Amygdala (tissue), 56 donors: ENCODE measurements at places on chromosomes 3 and 15.

- no peak for DNase-seq
Observed at GRCh38 chr3:63479661-63480035, 172.8 kb upstream of the SNTN start.

- no peak for DNase-seq
Observed at GRCh38 chr15:99777144-99777543, 43.9 kb upstream of the LYSMD4 start.

DNA sequence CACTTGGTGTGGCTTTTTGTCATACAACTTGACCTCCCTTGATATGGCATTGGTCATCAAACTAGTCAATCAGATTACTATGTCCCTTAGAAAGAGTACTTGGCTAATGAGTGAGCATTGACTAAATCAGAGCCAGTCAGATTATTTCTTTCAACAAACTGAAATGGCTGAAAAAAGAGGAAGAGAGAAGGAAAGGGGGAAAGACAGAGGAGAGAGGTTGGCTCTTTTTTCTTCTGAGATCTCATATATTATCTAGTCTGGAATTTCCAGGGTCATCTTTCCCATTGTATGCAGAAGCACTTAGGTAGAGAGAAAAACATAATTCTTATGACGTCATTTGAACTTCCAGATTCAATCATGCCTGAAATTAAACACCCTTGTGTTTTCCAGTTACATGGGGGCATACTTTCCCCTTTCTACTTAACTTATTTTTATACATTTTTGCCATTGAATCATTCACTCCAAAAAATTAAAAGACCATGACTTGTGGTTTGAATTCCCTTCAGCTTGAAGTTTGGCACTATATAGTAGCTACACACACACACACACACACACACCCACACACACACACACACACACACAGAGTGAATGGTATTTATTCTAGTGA lies 387.8 kb downstream of the LSAMP start:
- DNase-seq: no peak

GRCh38 chr3:136753326-136753939 lies 1.3 kb upstream of the STAG1 start:
- no peak for DNase-seq

DNA sequence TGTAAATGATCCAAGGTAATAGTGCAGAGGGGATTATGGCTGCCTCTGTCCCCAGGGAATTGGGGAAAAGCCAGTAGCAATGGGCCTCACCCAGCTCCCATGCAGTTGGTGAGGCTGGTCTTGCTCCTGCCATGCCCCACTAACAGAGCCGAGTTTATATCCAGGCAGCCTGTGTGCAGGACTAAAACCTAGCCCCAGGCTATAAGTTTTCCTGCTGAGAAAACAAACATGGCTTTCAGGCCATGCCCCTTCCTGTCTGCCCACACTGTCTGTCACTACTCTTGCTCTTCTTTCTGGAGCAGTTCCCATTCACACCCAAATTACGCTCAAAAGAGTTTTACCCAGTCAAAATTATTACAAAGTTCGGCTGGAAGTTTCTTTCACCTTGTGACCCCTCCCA lies 73.5 kb upstream of the SPATA16 start:
- no peak for DNase-seq

GRCh38 chr3:32544894-32545293 lies 25.8 kb downstream of the DYNC1LI1 start:
- no peak for DNase-seq

- no peak for DNase-seq
Observed at GRCh38 chr3:123404391-123404790, 44.5 kb downstream of the ADCY5 start.

- DNase-seq: no peak
Observed at GRCh38 chr3:15055019-15055557, 10.0 kb downstream of the MRPS25 start.

- DNase-seq: peak; percentile 26
Observed at GRCh38 chr3:40780925-40781406, 256.2 kb downstream of the ZNF621 start.

DNA sequence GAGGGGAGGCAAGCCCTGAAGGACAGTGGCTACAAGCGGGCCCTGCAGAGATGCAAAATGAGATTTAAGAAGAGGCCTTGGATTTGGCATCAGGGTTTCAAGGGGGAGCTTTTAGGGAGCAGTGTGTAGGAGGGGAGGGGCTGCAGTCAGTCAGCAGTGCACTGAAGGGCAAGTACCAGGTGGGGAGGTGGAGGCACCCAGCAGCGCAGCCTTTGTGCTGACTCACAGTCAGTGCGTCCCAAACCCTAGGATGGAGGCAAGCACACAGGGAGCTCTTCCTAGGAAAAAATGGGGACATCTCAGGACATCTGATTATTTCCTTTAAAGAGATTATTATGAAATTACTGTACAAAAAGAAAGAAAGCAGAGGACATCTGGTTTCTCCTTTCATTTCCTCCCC lies 80.0 kb downstream of the AAGAB start:
- DNase-seq: no peak

- DNase-seq: peak; percentile 74
Observed at GRCh38 chr3:44584646-44585501, at the start of gene ZNF660. ZNF660 (plus strand) TSS chr3:44584964; CDS start chr3:44594194, 9,230 bp downstream.

- DNase-seq: peak; percentile 4
Observed at GRCh38 chr3:168248383-168249204, 152.9 kb upstream of the GOLIM4 start.

DNA sequence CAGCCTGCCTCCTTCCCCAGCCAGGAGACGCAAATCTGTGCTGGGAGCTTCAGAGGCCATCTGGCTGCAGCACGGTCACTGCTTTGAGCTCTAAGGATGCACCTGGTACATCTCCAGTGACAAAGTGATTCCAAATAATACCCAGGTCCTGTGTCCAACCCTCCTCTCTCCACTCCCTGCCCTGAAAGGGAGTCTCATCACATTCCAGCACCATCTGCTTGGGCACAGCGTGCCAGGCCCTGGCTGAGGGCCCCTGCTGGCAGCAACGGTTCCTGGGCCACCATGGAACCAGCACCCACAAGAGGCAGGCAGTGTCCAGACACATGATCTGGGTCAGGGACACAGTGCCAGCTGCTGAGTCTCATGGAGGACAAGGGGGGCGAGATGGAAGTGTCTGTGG lies 81.3 kb downstream of the MTHFS start:
- no peak for DNase-seq

GRCh38 chr3:48581621-48582481 lies 13.3 kb downstream of the COL7A1 start:
- DNase-seq: no peak

- DNase-seq: no peak
Observed at GRCh38 chr15:52241489-52241888, 50.3 kb upstream of the GNB5 start.

DNA sequence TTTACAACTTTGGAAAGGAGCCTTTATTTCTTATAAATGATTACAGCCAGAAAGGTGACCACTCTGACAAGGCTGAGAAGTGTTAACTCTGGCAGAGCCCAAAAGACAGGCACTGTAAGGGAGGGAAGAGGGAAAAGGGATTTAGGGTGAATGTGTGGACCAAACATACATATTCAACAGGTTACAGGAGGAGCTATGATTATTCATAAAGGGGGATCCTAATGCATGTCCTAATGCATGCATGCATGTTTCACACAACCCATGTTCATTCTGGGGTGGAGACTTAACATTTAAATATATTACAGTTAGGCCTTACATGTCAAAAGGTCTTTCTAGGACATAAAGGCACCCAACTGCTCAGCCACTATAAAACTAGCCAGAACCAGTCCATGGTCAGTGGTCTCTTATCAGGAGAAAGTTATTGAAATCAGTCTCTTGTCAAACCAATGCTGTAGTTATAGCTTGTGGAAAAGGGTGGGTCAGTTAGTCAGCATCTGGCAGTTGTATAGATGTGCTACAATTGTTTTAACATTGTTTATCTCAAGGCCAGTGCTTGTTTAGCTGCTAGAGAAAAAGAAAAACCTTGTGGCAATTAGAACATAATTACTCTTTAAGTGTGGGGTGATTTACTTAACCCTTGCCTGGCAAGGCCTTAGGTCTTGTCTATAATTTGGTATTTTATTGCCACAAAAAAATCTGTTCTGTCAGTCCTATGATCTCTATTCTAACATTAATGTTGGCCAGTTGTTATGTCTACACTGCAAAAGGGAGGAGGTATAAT lies 77.5 kb downstream of the RAD18 start:
- no peak for DNase-seq

- no peak for DNase-seq
Observed at GRCh38 chr3:151367448-151367847, 17.1 kb downstream of the P2RY12 start.

DNA sequence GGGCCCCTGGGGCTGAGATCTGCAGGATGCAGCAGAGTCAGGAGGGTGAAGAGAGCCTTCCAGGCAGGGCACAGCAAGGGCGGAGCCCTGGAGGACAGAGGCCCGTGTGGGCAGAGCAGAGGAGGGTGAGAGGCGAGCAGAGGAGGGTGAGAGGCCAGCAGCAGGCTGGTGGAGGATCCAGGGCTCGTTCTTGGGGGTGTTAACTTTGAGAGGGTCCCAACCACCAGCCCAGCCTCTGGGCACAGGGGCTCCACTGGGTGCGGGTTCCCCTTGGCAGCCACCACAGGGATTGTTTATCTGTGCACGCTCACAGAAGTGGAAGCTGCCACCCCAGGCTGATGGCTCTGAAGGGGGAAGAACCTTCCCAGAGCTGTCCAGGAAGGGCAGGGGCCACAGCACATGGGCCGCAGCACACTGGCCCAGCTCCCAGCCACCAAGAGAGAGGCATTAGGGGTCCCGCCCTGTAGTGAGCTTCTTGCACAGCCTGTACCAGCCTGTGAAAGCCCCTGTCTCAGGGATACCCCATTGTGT lies 9.3 kb upstream of the PLXND1 start:
- no peak for DNase-seq
